A549 treated with dexamethasone at 1 μM for 4 hours (cell line): ENCODE measurements at places on chromosomes 2 and 18. TPM values are rescaled to one million over a fixed set of nuclear protein-coding genes. Genes with fewer than 3 reads are reported as not detected.

UGT1A10 gene
- 0.05 TPM in 1 of 5 replicates, not detected in the others for total RNA-seq

ATP8B1 gene
- 5.3 to 8.5 TPM (median 7.6 TPM) in 5 replicates for total RNA-seq

GPBAR1 gene
- 0.17 to 0.59 TPM (median 0.49 TPM) in 5 replicates for total RNA-seq

HAAO gene
- total RNA-seq: not detected in 5 replicates

MC5R gene
- not detected in 5 replicates for total RNA-seq

ELOA2 gene
- total RNA-seq: not detected in 5 replicates

CIB4 gene
- total RNA-seq: 0.20 to 0.42 TPM in 2 of 5 replicates, not detected in the others

GALR1 gene
- not detected in 5 replicates for total RNA-seq

DUSP28 gene
- 4.6 to 6.8 TPM (median 6.4 TPM) in 5 replicates for total RNA-seq

ITPRIPL1 gene
- total RNA-seq: not detected in 5 replicates

UGT1A5 gene
- total RNA-seq: 0.06 TPM in 1 of 5 replicates, not detected in the others

STARD6 gene
- 0.21 TPM in 1 of 5 replicates, not detected in the others for total RNA-seq

KLHL30 gene
- total RNA-seq: 0.15 to 0.27 TPM (median 0.21 TPM) in 5 replicates

COL6A3 gene
- total RNA-seq: 0.18 to 0.41 TPM (median 0.33 TPM) in 5 replicates

TSGA10 gene
- total RNA-seq: 2.1 to 4.5 TPM (median 3.2 TPM) in 5 replicates

ERMN gene
- total RNA-seq: not detected in 5 replicates
